Cerebellar nuclear complex (tissue), 1 donor: ENCODE measurements at places on chromosomes 12 and 14.

- DNase-seq: no peak
These were observed 29.5 kb upstream of the EVL start for GRCh38 chr14:100035700-100036099.

DNA sequence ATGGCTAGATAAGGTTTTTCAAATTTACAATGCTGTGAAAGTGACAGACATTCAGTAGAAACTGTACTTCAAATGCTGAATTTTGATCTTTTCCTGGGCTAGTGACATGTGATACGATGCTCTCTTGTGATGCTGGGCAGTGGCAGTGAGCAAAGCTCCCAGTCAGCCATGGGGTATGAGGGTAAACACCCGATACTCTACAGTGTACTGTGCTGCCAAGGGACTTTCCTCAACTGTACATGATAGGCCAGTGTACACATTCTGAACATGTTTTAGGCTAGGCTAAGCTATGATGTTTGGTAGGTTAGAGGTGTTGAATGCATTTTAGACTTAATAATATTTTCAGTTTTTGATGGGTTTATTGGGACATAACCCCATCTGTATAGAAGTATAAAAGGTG is 17.6 kb downstream of the MBIP start:
- DNase-seq: no peak

- no peak for DNase-seq
These were observed 596.9 kb downstream of the DIO2 start for GRCh38 chr14:79614448-79614847.

DNA sequence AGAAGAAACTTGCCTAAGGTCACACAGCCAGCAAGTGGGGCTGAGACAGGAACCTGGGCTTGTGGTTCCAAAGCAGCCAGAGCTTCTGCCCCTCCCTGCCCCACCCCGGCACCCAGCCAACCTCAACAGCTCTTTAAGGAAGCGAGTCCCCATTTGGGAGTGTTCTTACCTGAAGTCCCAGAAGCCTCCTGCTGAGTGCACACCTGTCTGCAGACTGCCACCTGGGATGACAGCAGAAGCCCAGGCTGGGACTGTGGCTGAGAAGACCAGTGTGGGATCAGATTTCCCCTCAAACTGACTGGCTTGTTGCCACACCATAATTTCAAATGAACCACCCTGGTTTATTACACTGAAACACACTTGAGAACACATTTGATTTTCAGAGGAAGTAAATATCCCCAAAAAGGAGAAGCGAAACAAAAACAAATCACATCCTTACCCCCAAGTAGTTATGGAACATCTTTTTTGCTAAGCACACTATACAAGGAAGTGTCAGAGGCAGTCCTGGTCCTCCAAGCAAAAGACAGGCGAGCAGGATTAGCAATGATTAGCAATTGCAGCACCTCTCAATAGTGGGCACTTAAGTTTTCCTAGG is 6.3 kb upstream of the RIN3 start:
- no peak for DNase-seq

DNA sequence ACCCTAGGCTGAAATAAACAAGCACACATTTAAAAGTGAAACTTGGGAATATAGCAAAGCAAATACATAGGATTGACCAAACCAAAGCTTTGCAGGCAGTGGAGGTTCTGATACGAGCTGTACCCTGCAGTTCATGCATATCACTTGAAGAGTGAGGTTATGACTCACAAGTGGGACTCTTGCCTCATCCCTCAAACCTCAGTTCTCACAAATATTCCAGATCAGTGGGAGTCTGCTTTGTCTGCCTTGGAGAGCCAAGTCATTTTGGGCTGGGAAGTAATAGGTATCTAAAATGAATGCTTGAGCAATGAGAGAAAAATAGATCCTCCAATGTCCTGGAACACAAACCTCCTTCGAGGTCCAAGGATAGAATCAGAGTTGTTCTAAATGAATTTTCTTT is 116.4 kb downstream of the LRIG3 start:
- no peak for DNase-seq

- DNase-seq: no peak
These were observed 19.2 kb downstream of the INTS13 start for GRCh38 chr12:26918321-26919215.

DNA sequence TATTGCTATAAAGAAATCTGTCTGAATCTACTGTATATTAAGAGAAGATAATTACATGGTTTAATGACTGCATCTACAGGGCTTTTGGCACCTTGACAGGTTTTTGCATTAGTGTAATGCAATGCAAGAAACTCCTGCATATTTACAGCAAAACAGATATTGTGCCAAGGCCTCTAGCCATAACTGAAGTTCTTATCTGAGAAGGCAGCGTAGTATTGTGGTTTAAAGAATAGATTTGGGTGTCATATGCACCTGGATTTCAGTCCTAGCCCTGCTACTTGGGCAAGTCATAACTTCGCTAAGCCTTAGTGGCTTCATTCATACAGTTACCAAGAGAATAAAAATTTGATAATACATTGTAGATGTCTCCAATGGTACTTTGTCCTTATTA is 350.1 kb downstream of the CCDC91 start:
- DNase-seq: no peak

DNA sequence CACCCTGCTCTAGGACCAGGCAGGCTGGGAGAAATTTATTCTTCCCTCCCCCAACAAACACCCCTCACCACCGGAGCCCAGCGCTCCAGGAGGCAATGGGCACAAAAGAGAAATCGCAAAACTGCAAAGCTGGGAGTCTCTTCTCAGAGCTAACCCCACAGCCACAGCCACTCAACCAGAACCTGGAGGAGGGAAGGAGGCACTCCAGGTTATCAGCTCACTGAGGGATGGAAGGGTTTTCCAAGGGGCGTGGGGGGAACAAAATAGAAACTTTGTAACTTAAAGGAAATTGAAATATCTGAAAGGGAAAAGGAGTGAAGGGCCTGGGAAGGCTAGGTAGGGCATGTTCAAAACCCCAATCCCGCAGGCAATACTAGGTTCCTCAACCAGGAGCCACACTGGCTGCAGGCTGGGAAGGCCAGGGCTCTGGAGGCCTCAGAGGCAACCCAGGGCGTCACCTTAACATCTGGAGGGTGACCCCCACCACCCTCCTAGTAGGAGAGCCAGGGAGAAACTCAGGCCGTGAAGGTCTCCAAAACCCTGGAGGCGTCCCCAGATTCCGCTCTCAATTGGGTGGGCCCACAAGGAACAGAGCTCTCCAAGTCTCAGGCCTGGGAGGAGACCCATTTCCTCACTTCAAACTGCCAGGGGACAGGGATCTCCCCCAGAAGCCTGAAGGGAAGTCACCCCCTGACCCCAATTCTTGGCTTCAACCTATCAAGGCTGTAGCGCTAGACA is 3.2 kb downstream of the KDM2B start:
- DNase-seq: no peak

DNA sequence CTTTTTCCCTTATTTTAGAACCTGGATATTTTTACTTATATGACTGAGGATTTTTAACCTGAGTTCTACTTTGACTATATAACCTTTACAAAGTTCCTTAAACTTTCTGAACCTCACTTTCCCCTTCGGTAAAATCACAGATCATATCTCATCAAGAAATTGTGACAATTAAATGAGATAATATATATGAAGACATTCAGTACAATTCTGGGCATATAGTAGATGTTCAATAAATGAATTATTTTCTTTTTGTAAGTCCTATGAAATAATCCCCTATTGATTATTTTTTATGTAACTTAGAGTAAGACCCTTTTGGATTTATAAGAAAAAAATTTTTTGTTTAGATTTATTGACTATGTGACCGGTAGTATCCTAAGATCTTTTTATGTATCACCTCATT is 17.6 kb upstream of the FAM177A1 start:
- no peak for DNase-seq

- DNase-seq: no peak
These were observed 218.6 kb downstream of the SYT1 start for GRCh38 chr12:79083181-79083580.

GRCh38 chr14:96904201-96904600 is 107.0 kb downstream of the VRK1 start:
- no peak for DNase-seq
